Endothelial cell of umbilical vein (primary cell): ENCODE measurements at places on chromosomes 2 and 18. TPM values are rescaled to one million over a fixed set of nuclear protein-coding genes. Genes with fewer than 3 reads are reported as not detected.
A peak's percentile ranks its signal among the peaks of the same experiment; 100 is the strongest.

The VPS54 gene
- total RNA-seq = 17.6 and 17.7 TPM in 2 replicates

The MYCN gene
- 3.6 and 6.8 TPM in 2 replicates for total RNA-seq

The MGAT5 gene
- 84.1 TPM in 2 replicates for total RNA-seq

The MAL gene
- not detected in 2 replicates for total RNA-seq

The SPR gene
- 26.3 and 27.6 TPM in 2 replicates for total RNA-seq

The LGALSL gene
- total RNA-seq = 2.3 and 5.8 TPM in 2 replicates

The RAB10 gene
- 104 and 105 TPM in 2 replicates for total RNA-seq

DNA sequence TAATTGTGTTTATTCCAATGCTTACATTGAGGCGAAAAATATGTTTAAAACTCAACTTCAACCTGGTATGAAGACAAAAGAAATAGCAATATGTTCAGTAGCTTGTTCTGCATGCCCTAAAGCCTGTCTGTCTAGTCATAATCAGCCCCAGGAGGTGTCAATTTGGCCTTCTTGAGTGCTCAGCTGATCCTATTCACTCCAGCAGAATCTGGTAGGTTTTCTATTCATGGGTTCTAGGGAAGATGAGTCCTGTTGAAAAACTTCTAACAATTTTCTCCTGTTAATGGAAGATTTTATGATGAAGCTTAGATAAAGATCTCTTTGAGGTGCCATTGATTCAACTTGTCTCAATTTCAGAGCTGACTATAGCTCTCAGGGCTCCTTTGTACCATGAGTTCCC lies 402.0 kb upstream of the UBE2E3 start:
- H3K4me1 ChIP-seq = no peaks in the 10 kb centered on the region
- no peak for DNase-seq
- H3K27ac ChIP-seq = no peak overlapping the region
- H3K36me3 ChIP-seq = no peaks in the 10 kb centered on the region
- H3K4me3 ChIP-seq = no peak overlapping the region
- H3K27me3 ChIP-seq = no peaks in the 10 kb centered on the region

GRCh38 chr2:121558329-121558728 lies 27.6 kb downstream of the RNU4ATAC start:
- peaks cover 9% of the 10 kb centered on the region for H3K4me1 ChIP-seq
- DNase-seq = no peak
- H3K27ac ChIP-seq = no peak overlapping the region
- H3K36me3 ChIP-seq = no peaks in the 10 kb centered on the region

GRCh38 chr2:209145941-209146681 lies 277.7 kb upstream of the MAP2 start:
- no peak overlapping the region for H3K4me3 ChIP-seq
- no peaks in the 10 kb centered on the region for H3K4me1 ChIP-seq
- no peaks in the 10 kb centered on the region for H3K36me3 ChIP-seq

DNA sequence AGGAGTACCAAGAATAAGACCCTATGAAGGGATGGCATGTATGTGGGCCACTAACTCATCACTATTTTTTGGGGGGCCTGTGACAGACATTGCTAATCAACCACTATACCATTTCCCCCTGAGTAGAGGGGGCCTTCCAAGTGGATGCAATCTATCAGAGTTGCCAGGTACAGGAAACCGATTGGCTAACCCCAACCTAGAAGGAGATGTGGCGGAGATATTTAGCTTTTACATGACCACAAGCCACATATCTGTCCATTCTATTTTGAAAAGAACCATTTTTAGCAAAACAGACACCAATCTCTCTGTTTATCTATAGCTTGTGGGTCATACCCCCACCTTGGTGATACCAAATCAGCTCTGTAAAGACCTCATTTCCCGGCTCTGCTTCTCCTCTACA lies 51.0 kb downstream of the PAX8 start:
- H3K27ac ChIP-seq = no peak overlapping the region
- no peaks in the 10 kb centered on the region for H3K36me3 ChIP-seq
- H3K4me3 ChIP-seq = no peak overlapping the region
- no peaks in the 10 kb centered on the region for H3K4me1 ChIP-seq
- peaks cover 4% of the 10 kb centered on the region for H3K27me3 ChIP-seq

DNA sequence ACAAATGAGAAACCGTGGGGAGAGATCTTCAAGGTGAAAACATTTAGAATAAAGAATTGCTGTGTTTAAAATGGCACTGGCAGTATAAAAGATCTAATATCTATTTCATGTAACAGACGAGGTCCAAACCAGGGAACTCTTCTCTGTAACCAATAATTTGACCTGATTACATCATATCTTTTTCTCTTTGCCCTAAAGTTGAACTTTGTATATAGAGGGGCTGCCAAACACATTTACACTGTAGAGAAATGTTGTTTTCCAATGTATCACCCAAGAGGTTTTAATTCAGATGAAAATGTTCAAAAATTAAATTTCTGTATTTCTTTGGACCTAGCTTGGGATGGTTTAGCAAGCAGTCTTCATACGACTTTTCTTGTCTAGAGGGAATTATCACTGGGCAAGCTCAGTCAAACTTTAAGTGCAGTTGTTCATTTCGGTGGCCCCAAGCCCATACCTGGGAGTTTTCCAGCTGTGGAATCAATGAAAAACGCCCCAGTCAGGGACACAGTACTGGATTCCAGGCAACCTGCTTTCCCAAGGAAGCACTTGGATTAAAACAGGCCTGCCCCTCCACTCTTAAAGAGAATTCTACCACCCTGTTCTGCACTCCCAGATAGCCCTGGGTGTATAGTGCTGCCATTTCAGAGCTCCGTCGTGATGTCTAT lies 208.5 kb upstream of the FN1 start:
- H3K27me3 ChIP-seq = no peaks in the 10 kb centered on the region
- no peaks in the 10 kb centered on the region for H3K4me1 ChIP-seq
- DNase-seq = no peak
- no peak overlapping the region for H3K27ac ChIP-seq
- no peak overlapping the region for H3K4me3 ChIP-seq

DNA sequence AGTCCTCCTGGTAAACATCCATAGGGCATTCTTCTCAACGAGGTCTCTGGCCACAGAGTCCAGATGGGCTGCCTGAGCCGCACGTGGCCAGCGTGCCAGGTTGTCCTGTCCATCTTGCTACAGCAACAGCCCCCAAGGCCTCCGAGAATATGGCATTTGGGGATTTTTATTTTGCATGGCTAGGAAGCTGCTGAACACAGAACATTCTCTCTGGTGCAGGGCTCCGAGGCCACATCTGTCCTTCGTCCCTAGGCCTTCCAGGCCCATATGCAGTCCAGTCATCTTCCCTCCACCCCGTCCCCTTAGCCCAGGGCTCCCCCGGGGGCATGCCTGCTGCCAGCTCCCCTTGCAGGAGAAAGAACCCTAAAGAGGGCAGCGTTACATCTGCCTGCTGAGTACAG lies 2.3 kb downstream of the HDAC4 start:
- H3K36me3 ChIP-seq = no peaks in the 10 kb centered on the region
- H3K27me3 ChIP-seq = no peaks in the 10 kb centered on the region
- no peak overlapping the region for H3K27ac ChIP-seq
- H3K4me3 ChIP-seq = no peak overlapping the region
- peaks cover 14% of the 10 kb centered on the region for H3K4me1 ChIP-seq
- no peak for DNase-seq

GRCh38 chr2:174546519-174547506 lies 50.8 kb downstream of the WIPF1 start:
- DNase-seq = peak; percentile 17
- peaks cover 15% of the 10 kb centered on the region for H3K27me3 ChIP-seq
- no peak overlapping the region for H3K4me3 ChIP-seq
- no peak overlapping the region for H3K27ac ChIP-seq
- no peaks in the 10 kb centered on the region for H3K4me1 ChIP-seq

GRCh38 chr2:197378494-197379307 lies 56.1 kb downstream of the SF3B1 start:
- H3K27me3 ChIP-seq = peaks cover 3% of the 10 kb centered on the region
- H3K36me3 ChIP-seq = no peaks in the 10 kb centered on the region
- no peak overlapping the region for H3K27ac ChIP-seq
- no peaks in the 10 kb centered on the region for H3K4me1 ChIP-seq
- no peak overlapping the region for H3K4me3 ChIP-seq

GRCh38 chr2:11330457-11331142 lies 13.8 kb downstream of the ROCK2 start:
- DNase-seq = no peak
- H3K27me3 ChIP-seq = no peaks in the 10 kb centered on the region
- peaks cover 18% of the 10 kb centered on the region for H3K4me1 ChIP-seq
- H3K4me3 ChIP-seq = no peak overlapping the region
- H3K27ac ChIP-seq = no peak overlapping the region
- H3K36me3 ChIP-seq = no peaks in the 10 kb centered on the region

- DNase-seq = no peak
- no peak overlapping the region for H3K27ac ChIP-seq
- no peaks in the 10 kb centered on the region for H3K27me3 ChIP-seq
- H3K4me3 ChIP-seq = no peak overlapping the region
These were observed 4.5 kb upstream of the GAL3ST2 start for GRCh38 chr2:241772063-241772499.

DNA sequence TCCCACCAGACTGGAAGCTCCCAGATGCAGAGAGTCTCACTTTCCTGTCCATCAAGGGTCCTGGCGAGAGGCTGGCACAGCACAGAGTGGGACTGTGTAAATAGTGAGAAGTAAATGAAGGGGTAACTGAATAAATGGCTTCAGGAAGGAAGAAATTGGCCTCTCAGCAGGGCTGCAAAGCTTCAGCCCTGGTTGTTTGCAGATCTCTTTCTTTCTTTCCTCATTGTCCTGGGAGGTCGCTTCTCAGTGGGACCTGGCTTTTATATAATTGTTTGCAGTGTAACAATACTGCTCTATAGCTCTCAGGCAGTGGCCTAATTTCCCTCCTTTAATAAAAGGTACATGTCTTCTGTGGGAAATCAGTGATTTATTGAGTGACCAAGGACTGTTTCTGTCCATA lies 74.9 kb upstream of the GPR45 start:
- no peaks in the 10 kb centered on the region for H3K4me1 ChIP-seq
- DNase-seq = no peak
- H3K27ac ChIP-seq = no peak overlapping the region
- H3K27me3 ChIP-seq = peaks cover 4% of the 10 kb centered on the region
